ENCODE measurements at places on chromosomes 16 and 17.

GRCh38 chr16:79265196-79265595 is 335.3 kb downstream of the MAF start:
- no peak for DNase-seq

GRCh38 chr16:8852534-8852933 is 16.3 kb downstream of the CARHSP1 start:
- no peak for DNase-seq

- DNase-seq, result no peak
These were observed 39.0 kb downstream of the ABCC1 start for GRCh38 chr16:15988268-15989013.

GRCh38 chr16:23026784-23027362 is 122.4 kb downstream of the USP31 start:
- DNase-seq, result no peak

GRCh38 chr17:62898239-62898864 is 67.7 kb upstream of the TANC2 start:
- no peak for DNase-seq

DNA sequence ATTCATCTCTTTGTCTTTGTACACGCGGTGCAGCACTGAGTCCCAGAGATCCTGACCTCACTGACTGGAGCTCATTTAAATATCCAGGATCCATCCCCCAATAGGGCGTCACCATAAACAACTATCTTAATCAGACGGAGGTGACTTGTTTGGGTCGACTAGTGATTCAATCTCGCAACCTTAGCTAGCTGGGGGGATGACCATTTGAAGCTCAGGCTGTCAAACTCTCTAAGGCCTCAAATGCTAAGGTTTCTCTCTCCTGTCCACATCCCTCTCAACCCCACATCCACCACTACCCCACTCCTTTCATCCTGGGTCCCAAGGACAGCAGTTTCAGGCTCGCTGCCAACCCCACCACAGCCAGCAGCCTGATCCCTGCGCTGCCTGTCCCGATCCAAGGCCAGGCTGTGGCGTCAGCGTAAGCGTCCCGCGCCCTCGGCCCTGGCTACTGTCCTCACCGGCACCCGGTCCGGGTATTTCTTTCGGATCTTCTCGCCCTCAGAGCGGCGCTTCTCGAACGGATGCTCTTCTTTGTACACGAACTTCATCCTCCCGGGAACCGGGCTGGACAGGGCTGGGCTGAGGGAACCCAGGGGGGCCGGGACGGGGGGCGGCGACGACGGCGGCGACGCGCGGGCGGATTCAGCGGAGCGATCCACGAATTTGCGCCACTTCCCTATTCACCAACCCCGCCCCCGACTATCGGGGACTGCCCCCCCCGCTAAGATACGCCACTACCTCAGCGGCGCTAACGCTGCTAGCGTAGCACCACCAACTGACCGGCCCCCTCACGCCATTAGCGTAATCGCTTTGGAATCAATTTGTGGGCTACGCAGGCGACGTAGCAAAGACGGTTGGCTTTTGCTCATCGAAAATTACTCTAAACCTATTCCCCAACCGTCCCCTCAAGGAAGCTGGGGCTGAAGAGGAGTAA is at the start of gene GABARAP:
Gene GABARAP, minus strand, starts transcription at position 667 of the 934 bp plus-strand sequence. Its CDS starts 119 bp downstream, at position 548.
- peak; percentile 85 for DNase-seq

DNA sequence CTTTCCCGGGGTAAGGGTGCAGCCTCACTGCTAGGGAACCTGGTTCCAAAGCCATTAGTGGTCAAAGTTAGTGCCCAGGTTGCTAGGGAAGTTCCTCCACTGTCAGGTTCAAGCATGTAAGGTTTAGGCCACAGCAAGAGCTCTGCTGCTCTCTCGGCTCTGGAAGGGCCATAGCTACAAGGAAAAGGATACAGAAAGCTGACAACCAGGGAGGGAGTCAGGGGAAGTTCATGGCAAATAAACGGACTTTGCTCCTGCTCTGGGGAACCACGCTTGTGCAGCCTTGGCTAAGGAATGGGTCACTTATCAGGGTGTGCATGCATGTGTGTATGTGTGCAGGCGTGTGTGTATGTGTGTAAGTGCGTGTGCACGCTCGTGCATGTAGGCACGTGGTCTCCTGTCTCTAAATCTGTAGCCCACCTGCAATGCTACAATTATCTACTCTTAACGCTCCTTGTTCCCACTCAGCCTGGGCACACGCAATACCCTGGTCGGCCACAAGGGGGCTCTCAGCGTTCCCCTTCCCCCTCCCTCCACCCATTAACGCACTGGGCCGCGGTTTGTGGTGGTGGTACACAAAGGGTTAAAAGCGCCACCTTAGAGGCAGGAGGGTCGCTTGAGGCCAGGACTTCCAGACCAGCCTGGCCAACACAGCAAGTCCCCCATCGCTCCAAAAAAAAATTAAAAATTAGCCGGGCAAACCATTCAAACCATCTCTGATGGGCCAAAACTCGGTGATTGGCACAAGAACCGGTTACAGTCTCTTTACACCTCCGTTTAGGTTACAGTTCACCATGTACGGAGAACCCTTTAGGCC is 48.4 kb upstream of the KDM8 start:
- peak; percentile 74 for DNase-seq

DNA sequence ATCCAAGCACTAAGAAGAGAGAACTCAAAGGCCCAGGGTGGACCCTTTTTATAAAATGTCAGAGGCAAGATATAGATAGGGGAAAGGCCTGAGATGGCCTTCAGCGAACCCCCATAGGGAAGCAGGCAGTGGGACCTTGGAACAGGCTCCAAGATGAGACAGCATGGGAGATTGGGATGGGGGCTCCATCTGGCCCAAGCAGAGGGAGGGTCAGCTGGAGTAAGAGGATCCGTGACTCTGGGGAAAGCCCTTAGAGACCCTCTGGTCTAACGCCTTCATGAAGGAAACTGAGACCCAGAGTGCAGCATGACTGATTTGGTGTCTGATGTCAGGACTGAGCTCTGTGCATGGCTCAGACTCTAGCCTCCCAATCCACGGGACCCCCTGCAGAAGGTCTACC is 30.8 kb downstream of the C17orf100 start:
- no peak for DNase-seq

GRCh38 chr16:87543436-87544191 is 50.8 kb upstream of the ZCCHC14 start:
- DNase-seq, result no peak

DNA sequence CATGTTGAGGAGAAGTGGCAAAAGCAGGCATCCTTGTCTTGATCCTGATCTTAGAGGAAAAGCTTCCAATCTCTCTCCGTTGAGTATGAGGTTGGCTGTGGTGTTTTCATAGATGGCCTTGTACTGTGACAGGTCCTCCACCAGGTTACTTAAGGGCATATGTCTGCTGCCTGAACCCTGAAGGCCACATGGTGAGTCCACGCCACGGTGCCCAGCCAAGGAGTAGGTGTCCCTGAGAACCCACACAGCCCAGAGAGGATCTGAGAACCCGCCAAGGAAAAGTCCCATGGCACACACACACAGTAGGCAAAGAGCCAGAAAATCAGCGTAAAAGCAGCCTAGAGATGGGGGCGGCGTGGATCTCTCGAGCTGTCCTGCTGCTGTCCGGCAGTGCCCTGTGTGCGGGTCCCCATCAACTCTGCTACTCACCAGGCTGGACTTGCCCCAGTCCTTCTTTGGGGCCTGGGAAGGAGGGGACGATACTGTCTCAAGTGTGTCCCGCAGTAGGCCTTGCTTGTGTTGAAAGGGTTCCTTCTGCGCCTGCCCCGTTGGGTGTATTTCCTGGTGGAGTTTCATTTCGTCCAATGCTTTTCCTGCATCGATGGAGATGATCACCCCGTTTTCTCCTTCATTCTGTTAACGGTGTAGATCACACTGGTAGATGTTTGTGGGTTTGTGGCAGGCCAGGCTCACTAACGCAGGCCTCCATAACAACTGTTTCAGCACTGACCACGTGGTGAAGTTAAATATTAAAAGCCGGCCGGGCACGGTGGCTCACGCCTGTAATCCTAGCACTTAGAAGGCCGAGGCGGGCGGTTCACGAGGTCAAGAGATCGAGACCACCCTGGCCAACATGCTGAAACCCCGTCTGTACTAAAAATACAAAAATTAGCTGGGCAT is 90.8 kb upstream of the DNAH17 start:
- DNase-seq, result no peak

GRCh38 chr16:69244336-69244735 is 57.4 kb downstream of the SNTB2 start:
- no peak for DNase-seq

- DNase-seq, result no peak
These were observed 4.4 kb upstream of the CD300H start for GRCh38 chr17:74571621-74572270.

DNA sequence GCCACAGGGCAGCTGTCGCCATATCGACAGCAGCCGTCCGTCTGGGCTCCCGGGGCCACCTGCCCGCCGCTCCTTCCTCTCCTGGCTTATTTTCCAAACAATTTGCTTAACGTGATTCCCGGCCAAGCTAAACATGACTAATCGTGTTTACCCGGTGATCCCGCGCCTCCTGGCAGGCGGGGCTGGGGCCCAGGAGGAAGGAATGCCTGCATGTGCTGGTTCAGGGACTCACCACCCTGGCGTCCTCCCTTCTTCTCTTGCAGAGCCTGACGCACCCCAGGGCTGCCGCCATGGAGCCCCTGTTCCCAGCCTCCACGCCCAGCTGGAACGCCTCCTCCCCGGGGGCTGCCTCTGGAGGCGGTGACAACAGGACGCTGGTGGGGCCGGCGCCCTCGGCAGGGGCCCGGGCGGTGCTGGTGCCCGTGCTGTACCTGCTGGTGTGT is 6.1 kb downstream of the SSTR5 start:
- no peak for DNase-seq

DNA sequence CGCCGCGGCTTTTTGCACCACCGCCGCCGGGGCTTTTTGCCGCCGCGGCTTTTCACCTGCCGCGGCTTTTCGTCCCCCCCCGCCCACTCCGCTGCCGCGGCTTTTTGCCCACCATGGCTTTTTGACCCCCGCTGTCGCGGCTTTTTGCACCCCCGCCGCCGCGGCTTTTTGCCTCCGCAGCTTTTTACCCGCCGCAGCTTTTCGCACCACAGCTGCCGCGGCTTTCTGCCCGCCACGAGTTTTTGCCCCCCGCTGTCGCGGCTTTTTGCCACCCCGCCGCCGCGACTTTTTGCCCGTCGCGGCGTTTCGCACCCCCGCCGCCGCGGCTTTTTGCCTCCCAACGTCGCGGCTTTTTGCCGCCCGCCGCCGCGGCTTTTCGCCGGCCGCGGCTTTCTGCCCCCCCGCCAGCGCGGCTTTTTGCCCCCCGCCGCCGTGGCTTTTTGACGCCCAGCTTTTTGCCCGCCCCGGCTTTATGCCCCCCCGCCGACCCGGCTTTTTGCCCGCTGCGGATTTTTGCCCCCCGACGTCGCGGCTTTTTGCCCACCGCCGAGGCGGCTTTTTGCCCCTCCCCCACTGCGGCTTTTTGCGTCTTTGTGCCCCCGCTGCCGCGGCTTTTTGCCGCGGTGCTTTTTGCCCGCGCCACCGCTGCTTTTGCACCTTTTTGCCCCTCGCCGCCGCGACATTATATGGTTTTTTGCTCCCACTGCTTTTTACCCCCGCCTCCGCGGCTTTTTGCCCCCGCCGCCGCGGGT is 1343.6 kb downstream of the TP53TG3F start:
- peak; percentile 1 for DNase-seq

- no peak for DNase-seq
These were observed 122.6 kb upstream of the FOXF1 start for GRCh38 chr16:86387468-86388440.

- DNase-seq, result no peak
These were observed 52.5 kb downstream of the TBX4 start for GRCh38 chr17:61504697-61505096.

GRCh38 chr16:6279286-6279685 is 1053.4 kb upstream of the RBFOX1 start:
- DNase-seq, result no peak

DNA sequence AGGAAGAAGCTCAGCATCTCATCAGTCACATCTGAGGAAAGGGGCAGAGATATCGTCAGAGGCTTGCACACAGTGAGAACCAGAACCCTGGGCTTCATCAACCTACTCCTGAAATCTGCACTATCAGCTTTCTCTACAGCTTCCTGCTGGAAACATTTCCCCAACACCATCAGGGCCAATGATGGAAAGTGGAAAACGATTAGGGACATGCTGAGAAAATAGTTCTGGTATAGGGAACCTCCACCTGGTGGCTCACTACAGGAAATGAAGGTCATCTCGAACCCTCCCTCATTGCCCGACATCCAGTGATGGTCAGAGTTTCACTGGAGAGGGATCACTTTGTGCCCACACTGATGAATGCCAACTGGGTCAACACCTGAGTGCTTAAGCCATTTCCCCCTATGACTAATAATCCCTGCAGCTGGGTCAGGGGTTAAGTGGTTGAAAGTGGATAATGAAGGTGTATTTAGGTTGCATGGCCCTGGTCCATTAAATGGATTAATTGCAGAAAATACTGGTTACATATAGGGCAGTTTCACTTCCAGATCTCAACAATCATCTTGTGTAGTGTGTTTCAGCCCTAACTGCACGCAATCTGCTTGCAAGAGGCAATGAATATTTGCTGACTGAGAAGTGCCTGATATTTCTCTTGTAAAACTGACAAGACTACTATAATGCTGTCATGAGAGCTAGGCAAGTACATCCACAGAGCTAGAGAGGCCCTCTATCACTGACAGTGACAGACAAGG is 43.1 kb upstream of the GSG1L start:
- DNase-seq, result no peak

- peak; percentile 45 for DNase-seq
These were observed 119.1 kb upstream of the SMURF2 start for GRCh38 chr17:64781014-64781756.

DNA sequence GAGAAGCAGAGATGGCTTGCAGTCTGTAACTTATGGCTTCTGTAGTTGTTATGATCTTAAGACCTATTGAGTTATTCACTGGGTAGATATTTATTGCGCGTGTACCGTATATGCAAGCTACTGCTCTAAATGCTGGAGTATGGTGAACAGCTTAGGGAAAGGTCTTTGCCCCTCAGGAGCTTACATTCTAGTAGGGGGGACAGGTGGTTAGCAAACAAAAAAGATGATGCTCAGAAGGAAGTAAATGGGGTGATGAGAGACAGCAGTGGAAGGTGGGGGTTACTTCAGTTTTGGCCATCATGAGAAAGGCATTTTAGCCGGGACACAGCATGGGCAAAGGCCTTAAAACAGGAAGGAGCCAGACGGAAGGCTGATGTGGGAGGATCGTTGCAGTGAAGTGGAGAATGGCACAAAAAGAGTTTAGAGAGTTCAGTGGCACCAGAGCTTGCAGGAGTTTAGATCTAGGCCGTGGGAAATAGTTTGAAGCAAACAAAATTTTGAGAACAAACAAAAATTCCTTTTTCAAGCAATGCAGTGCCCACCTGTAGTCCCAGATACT is 2.1 kb downstream of the ARMC7 start:
- no peak for DNase-seq

GRCh38 chr17:47225436-47225858 is 16.3 kb downstream of the MYL4 start:
- no peak for DNase-seq

Data from GM20000 (cell line).